ENCODE measurements at places on chromosomes 3 and 15.
A peak's percentile ranks its signal among the peaks of the same experiment; 100 is the strongest.

DNA sequence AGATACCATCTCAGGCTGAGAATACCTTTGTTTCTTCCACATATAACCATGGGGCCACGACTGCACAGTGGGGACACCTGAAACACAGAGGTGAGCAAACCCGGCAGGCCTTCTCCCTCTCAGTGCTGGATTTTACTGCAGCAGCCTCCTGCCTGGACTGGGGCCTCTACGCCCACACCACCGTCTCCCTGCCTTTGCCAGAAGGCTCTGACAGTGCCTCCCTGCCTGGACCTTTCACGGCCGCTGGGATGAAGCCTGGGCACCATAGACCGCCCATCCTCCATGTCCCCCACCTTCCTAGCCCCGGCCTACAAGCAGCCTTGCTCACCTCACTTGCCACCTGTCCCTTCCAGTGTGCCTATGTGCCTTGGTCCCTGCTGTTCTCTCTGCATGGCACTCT, 214.3 kb downstream of the NFKBIZ start:
- DNase-seq, result no peak

DNA sequence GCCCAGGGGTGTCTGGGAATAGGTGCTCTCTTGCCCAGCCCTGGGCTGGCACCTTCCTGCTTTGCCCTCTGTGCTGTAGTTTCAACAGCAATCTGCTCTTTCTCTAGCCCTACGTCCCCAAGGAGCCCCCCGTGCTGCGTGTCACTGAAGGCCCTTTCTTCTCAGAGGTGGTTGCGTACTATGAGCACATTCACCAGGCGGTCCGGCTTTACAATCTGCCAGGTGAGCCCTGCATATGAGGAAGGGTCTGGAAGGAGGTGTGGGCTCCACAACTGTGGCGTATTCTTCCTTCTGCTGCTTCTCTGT, 9.6 kb downstream of the MAN2A2 start:
- DNase-seq, result no peak

DNA sequence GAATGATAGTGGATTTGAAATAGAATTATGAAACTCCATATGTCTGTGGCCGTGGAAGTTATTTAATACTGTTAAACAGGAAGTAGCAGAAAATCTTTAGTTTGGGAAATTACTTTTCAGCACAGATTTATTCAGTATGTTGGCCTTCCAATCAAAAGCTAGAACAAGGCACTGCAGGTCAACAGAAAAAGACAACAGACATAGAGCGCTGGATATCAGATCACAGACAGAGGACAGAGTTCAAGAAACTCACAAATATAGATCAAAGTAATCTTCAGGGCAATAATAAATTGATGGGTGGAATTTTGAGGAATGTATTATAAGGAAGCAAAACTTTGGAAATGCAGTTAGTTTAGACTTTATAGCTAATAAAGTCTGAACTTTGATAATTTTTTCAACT, 159.5 kb upstream of the TMCO5A start:
- DNase-seq, result no peak

DNA sequence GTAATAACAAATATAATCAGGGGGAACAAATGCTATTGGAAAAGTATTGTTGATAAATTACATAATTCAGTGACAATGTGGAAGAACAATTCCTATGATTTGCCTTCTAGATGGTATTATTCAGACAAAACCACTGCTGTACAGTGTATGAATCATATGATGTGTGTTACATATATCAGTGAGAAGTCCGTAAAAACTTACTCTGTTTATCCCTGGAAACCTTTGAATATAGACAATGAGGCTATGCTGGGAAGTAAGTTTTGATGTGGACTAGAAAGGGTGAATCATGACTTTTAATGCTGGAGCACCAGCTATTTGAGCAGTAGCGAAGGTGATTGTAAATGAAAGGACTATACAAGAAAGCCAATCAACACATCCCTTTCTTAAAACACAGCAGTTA, 17.9 kb downstream of the C3orf38 start:
- no peak for DNase-seq

DNA sequence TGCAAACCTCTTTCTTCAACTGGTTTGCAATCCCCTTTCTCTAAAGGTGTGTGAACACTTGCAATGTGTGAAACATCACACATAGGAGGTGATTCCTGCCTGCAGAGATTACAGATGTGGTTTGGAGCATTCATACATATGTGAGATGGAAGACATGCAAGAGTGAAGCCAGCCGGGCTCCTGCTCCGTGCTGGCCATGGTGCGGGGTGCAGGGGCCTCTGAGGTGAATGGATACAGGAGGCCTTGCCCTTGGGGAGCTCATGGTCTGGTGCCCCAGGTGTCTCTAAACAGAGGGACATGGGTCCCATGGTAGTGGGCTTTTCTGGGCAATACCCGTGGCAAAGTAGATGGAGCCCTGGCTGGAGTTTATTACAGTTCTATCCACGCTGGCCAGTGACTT, 6.0 kb downstream of the SLC6A11 start:
- DNase-seq, result no peak

DNA sequence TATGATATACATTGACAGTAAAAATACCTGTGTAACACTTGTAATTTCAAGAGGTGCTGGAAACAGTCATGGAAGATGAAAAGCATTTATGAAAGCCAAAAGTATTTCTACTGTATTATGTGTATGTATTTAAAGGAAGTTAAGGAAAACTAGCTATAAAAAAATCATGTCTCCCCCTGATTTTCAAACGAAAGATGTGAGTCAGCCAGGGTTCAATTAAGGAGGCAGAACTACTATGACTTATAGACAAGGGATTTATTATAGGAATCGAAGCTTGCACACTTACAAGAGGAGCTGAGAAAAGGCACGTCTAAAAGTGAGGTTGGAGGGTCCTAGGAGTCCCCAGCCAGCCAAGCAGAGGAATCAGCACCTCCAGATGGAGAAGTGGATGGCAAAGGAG, 119.4 kb downstream of the SUCLG2 start:
- DNase-seq, result no peak

DNA sequence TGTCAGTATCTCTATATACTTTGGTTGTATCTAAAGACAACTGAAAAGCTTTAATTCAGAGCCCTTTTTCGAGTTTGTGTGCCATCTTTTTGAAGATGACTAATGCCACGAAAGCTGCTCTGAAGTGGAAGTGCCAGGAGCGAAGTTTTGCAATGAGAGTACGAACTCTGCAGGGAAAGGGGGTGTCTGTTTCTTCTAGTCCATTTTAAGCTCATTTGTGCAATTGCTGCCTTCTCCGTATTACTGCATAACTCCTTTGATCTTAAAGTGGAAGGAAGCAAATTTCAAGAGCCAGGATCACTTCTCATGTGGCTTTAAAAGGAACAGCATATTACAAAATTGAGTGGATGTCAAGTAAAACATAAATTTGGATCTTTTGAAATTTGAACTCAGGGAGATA, 245.3 kb downstream of the FEZF2 start:
- no peak for DNase-seq

GRCh38 chr15:51046799-51047449, 47.8 kb downstream of the TNFAIP8L3 start:
- DNase-seq, result no peak

DNA sequence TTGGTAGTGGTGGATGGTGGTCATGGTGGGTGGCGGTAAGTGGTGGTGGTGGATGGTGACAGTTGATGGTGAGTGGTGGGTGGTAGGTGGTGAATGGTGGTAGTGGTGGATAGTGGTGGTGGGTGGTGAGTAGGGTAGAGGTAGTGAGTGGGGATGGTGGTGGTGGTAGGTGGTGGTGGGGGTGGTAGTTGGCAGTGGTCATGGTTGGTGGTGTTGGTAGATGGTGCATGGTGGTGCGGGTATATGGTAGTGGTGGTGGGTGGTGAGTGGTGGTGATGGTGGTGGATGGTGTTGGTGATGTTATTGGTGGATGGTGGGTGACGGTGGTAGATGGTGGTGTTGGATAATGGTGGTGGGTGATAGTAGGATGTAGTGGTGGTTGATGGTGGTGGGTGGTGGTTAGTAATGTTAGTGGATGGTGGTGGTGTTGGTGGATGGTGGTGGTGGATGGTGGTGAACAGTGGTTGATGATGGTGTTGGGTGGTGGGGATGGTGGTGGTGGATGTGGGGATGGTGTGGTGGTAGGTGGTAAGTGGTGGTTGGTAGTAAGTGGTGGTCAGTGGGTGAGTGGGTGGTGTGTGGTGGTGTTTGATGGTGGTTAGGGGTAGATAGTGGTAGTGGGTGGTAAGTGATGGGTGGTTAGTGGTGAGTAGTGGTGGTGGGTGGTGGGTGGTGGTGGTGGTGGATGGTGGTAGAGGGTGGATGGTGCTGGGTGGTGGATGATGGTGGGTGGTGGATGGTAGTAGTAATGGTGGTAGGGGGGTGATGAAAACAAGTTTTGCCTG, 16.7 kb upstream of the RIOX2 start:
- no peak for DNase-seq

DNA sequence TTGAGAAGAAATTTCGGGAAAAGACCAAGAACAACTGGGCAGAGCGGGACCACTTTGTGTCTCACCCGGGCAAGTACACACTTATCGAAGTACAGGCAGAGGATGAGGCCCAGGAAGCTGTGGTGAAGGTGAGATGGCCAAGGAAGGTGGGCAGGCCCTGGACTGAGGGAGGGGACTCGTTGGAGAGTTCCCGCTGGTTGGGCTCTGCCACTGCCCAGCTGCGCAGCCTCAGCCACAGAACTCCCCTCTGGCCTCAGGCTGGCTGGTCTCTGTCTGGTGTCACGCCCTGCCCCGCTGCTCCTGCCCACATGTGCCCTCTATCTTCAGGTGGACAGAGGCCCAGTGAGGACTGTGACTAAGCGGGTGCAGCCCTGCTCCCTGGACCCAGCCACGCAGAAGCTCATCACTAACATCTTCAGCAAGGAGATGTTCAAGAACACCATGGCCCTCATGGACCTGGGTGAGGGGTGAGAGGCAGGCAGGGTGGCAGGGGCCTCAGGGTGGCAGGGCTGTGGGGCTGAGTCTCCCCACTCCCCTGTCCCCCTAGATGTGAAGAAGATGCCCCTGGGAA, 2.4 kb downstream of the PARP3 start:
- peak; percentile 57 for DNase-seq

GRCh38 chr3:136621628-136622027, 130.6 kb downstream of the STAG1 start:
- DNase-seq, result no peak

DNA sequence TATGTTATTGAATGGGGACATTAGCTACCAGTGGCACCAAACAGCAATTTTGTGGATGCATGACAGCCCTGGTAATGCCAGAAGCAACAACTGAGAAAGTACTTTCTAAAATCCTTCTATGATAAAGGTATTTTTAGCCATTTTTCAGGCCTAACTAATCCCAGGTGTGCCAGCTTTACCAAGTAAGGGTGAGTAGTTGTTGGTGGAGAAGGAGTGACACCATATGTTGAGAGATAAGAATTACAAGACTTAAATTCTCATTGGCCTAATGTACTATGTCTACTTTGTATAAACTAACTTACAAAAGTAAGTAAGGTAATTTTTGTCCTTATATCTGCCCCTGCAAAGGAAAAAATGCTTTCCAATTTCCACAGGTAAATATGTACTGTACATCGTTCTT, 4.1 kb upstream of the COX17 start:
- DNase-seq, result no peak

DNA sequence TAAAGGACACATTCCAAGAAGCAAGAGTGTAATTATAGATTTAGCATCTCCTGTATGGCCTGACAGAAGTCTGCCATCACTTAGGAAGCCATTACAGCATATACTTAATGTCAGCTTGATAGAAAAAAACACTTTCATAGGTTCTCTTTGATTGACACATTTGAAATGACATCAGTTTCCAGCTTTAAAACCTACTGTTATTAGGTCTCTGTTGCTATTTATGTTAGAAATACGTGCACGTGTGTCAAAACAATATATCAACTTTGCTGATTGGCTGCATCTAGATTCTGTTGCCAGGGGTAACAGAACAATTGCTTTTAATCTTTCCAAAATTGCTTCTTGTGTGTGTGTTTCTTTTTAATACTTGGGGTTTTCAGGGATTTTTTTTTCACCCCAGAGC, 389.3 kb upstream of the ATP11B start:
- DNase-seq, result no peak

DNA sequence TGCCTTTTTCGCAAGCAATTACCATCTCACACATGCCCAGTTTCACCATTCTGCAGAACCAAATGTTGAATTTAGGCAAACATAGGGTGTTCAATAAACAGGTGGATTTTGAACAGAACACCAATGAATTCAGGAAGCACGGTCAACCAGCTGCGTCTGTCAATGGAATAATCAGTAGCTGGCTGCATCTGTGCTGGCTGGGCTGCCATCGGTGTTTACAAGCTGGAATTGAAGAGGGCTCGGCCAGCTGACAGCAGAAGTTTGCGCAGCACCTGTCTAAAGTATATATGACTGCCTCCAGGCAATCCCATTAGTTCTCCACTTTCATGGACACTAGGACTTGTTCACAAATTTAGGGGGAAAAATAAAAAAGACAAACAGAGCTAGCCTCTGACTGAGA, 996.4 kb upstream of the CFAP20DC start:
- DNase-seq, result no peak

DNA sequence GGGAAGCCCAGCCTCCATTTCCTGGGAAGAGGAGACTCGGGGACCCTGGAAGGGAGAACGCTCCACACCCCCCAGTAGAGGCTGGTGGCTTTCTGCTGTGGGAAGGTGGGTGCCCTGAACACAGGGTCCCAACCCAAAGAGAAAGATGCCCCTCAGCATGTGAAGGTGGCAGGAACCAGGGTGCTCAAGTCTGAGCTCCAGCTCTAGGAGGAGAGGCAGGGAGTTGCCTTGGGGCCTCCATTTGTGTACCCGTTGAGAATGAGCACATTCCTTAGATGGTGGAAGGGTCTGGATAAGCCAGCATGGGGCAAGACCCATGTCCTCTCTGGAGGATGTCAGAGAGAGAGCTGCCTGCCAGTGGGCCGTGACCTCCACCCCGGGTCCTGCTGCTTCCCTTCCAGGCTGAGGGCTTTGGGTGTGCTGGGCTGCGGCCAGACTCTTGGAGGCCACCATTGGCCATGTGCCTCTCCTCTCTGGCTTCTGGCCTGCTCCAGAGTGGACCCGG, 212.4 kb downstream of the TBC1D2B start:
- peak; percentile 61 for DNase-seq

GRCh38 chr3:185337231-185337816, 25.6 kb upstream of the MAP3K13 start:
- DNase-seq, result no peak

DNA sequence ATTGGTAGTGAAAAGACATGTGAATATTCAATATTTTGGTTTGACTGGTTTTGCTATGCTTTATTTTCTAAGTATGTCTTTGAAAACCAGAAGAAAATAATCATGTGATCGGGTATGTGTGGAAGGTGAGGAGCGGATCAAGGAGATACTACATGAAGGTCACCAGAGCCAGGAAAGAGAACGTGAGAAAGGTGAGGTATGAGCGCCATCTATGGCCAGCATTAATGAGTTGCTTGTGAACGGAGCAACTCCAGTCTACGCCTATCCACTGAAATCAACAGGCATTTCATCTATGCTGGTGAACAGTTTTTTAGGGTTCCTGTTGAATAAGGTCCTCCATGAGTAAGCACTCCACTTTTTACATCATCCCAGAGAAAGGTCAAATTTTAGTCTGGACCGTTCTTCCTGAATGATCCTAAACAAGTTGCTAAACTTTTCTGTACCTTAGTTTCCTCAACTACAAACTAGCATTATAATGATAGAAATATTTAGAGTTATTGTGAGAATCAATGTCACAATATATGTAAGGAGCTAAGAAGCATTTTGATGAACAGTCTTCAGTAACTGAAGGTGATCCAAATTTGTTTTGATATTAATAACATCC, 1435.2 kb upstream of the CADM2 start:
- no peak for DNase-seq

- no peak for DNase-seq
These were observed 16.4 kb downstream of the SNX1 start for GRCh38 chr15:64112073-64112772.
